Choroid plexus epithelial cell (primary cell): ENCODE measurements at places on chromosomes 12 and 14.
A peak's percentile ranks its signal among the peaks of the same experiment; 100 is the strongest.

- DNase-seq = no peak
Measured at GRCh38 chr14:50667684-50667995, 466 bp downstream of the SAV1 start.

- no peak for DNase-seq
Measured at GRCh38 chr12:47782372-47782770, 9.3 kb downstream of the SLC48A1 start.

GRCh38 chr14:60064491-60065072 is 27.1 kb upstream of the PCNX4 start:
- DNase-seq = peak; percentile 72

- DNase-seq = peak; percentile 92
Measured at GRCh38 chr14:75123991-75124390, 2.9 kb downstream of the NEK9 start.

DNA sequence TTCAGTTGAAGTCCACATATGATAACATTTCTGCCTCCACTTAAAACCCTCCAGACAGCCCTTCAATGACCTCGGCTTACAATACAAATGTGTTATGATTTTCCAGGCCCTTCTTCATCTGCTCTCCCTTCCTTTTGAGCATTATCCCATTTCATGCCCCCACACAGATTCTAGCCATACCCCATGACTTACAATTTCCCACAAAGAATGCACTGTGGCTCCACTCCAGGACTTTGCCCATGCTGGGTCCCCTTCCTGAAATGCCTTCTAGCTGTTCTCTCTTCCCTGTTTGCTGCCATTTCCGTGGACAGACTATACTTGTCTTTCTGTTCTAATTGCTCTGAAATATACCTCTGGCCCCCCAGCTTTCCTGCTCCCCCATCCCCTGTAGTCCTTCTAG is 963.2 kb downstream of the DIO2 start:
- no peak for DNase-seq

- peak; percentile 47 for DNase-seq
Measured at GRCh38 chr12:6605421-6606330, 1.5 kb downstream of the CHD4 start.

DNA sequence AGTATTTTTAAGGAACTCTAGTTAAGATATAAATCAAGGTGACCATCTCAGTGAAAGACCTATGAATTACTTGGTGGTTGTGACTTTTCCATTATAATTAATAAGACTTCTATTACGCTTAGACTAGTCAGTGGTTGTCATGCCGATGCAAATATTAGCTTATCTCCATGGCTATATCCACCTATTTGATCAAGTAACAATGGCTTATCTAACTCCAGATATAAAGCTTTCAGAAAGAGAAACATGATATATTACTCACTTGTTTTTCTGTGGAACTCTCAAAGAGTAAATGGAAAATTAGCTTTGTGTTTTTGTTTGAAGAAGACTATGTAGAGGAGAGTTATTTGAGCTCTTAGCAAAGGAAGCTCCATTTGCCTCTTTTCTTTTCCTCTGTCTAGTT is 323.8 kb upstream of the DCN start:
- DNase-seq = no peak

DNA sequence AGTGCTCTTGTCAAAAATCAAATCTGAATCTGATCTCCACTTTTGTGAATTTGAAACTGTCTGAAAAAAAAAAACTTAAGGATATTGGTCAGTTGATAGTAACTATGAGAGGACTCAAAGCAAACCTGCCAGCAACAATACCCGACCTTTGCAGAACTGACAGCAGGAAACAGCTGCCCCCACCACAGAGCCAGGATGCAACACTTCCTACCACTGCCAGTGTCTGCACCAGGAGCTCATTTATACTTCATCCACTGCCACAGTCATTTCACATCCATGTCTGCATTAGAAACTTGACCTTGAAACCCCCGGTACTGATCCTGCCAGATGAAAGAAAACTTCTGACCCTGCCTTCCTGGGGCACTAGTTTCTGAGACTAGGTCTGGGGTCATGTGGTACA is 27.4 kb upstream of the RXYLT1 start:
- no peak for DNase-seq
